Stimulated activated CD4-positive, alpha-beta T cell treated with anti-CD3 and anti-CD28 coated beads, Interleukin-12 subunit alpha, Interleukin-12 subunit beta, amount 100 ng/mL, for 48 hours (primary cell): ENCODE measurements at places on chromosomes 4 and X.

DNA sequence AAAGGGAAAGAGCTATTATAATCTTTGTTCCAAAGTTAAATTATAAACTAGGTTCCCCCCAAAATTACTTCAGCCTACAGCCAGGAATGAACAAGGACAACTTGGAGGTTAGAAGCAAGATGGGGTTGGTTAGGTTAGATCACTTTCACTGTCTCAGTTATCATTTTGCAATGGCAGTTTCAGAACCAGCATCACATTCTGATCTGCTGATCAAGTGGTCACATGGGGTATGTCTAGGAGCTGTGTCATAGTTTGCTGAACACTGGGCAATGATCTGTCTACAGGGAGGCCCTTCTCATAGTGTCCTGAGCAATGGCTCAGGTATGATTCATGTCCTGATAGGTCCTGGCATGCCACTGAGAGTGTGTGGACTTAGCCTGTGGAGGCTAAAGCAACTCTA lies 41.6 kb upstream of the XIAP start:
- no peak for DNase-seq

- no peak for DNase-seq
Measured at GRCh38 chr4:185734214-185734613, 77.8 kb downstream of the SORBS2 start.

DNA sequence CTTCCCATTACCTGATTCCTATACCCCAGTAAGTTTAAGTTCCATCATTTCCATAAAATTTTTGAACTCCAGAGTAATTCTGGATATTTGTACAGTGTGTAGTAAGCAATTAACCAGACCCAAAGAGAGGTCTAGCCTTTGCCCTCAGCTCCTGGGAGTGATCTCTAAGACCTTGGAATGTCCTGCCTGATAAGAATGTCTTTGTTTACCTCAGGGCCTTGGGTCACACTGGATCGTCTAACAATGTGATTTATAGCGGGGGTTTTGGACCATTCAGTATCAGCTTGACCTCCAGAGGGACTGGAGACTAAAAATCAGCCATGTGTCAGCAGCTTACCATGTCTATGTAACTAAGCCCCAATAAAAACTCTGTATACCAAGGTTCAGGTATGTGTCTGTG lies 330.9 kb upstream of the PPP1R2C start:
- DNase-seq, result no peak

DNA sequence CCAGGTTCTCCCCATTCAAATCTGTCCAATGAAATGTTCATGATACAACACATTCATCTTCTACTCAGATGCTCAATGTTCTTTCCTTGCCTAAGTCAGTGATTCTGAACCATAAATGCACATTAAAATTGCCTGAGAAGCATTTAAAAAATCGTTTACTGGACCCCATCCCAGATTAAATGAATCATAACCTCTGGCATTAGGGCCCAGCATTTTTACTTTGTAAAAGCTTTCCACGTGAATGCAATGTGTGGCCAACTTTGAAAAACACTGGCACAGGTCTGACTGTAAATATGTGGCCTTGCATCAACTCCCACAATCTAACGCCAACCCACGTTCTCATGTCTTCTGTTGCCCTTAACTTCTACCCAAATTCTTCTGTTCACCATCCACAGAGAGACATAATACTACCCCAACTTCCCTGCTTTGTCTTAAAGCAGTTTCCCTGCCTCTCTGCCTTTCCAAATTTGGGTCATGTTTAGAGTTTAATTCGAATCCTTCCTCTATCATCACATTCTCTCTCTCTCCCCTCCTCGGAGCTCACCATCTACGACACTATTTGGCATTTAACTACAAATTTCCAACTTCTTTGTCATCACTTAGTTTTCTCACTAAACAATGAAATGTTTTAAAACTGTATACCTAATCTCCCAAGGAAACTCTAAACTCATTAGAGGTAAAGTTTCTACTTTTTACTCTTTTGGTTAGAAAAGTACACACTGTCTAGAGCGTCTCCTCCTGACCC lies 78.7 kb downstream of the PRKG2 start:
- no peak for DNase-seq

GRCh38 chr4:189084671-189085070 lies 856.0 kb upstream of the FRG1 start:
- no peak for DNase-seq

DNA sequence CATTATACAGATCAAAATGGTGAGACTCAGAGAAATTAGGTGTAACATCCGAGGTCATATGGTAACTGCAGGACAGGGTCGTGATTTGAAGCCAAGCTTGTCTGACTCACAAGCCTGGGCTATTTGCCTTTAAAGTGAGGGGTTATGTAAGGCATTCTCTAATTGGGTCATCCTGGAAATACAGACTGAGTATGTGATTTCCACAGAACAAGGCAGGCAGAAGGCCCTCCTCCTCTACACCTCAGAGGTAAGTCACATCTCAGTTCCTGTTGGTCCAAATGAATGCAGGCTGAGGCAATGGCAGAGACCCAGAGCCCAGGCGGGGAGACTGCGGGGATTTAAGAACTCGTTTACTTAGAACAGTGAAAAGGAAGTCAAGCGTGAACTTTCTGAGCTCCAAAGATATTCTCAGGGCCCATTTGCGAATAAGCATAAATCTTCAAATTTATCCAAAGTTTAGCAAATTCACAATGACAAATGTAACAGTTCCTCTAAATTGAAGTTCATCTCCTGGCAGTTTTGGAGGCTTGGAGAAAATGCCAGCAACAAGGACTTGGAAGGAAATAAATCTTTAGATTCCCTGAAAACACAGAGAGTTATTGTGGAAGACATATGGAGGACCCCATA lies 153.3 kb downstream of the LDB2 start:
- no peak for DNase-seq

DNA sequence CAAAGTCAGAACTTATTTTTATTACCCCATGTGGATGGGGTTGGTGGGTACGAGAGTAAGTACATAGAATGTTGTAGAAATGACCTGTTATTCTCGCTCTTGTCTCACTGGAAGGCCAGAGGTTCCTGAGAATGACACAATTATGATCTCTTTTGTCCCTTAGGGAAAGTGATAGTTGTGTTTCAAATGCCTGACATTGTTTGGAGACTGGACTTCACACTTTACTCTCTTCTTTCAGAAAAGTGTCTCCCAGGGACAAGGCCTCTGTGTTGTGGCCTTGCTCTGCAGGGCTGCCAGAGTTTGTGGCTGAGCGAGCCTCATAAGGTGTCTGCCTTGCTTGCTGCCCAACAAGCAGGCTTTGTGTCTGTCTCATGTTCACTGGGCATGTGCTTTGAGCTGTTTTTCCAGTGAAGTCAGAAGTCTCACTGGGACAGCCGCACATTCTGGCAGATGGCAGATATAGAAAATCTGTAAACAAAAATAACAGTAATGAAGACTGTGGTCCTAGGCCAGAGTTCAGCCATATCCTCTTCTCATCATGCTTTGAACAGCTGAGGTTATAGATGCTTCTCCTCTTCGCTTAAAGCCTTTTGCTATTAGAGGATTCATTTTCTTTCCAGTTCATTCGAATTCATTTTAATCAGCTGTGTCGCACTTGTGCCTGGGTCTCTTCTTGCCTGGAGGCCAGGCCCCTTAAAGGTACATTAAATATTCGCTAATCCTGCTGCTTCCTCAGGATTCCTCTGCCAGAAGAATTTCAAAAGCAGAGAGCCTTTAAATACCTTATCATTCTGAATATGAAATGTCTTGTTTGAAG lies 14.4 kb downstream of the PPEF1 start:
- DNase-seq, result no peak

GRCh38 chr4:61665649-61666048 lies 465.5 kb downstream of the ADGRL3 start:
- no peak for DNase-seq

DNA sequence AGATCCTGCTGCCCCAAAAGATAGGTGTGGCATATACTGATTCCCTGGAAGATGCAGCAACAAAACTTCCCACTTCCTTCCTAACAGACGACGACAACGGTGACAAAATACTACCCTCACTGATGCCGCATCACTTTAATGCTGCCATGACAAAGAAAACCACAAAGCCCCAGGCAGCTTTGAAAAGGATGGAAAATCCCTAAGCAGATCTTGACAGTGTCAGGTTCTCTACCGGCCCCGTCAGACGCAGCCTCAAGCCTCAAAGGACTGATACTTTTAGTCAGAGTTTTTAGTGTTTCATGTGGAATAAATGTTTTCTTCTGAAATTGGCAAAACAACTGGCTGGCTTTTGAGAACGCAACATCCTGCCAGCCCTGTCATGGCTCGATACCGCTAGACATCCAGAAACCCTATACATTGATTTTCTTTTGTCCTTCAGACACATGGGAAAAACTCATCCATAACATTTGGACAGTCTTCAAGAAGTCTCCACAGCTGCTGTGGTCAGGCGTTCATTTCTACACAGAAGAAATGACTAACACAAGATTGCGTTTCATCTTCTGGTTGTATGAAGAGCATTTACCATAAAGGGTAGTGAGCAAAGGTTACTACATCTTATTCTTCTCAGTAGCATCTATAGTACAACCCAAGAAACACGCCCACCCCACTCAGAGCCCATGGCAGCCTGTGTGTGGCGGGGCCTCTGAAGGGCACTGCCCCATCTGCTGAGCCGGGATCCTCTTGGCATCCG lies 60.1 kb downstream of the GATB start:
- no peak for DNase-seq

DNA sequence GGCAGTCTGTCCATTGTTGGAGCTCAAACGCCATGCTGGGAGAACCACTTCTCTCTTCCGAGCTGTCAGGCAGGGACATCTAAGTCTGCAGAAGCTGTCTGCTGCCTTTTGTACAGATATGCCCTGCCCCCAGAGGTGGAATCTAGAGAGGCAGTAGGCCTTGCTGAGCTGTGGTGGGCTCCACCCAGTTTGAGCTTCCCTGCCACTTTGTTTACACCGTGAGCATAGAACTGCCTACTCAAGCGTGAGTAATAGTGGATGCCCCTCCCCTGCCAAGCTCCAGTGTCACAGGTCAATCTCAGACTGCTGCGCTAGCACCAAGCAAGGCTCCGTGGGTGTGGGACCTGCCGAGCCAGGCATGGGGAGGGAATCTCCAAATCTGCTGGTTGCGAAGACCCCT lies 145.7 kb downstream of the VSIG4 start:
- DNase-seq, result no peak

DNA sequence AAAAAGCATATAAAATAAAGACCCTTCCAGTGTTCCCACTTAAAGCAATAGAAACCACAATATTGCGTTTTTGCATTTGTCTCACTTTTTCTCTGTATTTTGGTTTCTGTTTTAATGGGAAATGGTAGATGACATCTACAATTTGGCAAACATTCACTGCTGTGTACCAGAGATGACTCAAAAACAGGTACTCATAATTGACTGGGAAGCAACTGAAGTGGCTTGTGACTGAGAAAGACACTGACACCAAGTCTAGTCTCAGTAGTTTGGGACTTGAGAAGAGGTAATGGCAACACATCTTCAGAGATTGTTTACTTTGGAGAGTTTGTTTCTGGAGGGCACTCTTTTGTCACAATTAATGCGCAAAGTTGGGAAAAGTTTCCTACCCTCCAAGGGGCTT lies 42.0 kb downstream of the AREG start:
- DNase-seq, result no peak

DNA sequence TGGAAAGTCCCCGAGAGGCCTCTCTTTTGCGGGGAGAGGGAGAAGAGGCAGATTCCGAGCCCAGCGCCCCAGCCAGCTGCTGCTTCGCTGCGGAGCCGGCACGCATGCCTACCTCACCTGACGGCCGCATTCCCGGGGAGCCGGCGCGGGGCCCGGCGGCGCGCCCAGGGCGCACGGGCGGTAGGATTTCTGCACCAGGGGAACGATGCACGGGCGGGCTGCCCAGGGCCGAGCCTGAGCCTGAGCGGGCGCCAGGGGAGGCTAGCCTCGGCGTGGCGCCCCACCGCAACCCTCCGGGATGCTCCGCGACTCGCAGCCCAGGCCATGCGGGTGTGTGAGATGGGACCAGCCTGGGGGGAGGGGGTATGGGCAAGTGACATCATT lies 81.3 kb upstream of the SCML1 start:
- DNase-seq, result no peak
